ENCODE measurements at places on chromosomes 2 and 18. TPM values are rescaled to one million over a fixed set of nuclear protein-coding genes. Genes with fewer than 3 reads are reported as not detected.

- no peak for DNase-seq
Observed at GRCh38 chr2:220959391-220959802, 612.7 kb downstream of the EPHA4 start.

DNA sequence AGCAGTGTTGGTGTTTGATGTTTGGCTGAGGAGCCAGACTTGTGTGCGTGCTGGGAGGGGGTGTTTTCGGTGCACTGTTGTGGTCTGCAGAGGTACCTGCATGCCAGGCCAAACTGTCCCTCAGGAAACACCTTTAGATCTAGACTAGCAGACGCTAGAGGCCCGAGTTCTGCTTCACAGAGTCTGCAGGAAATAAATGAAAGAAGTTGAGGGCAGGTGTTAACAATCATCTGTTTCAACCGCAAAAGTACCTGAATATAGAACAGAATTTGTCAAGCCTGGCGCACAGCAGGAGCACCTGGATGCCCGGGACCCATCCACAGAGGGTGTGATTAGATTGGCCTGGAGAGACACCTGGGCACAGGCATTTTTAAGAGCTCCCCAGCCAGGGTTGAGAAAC lies 40.5 kb upstream of the REL start:
- no peak for DNase-seq

DNA sequence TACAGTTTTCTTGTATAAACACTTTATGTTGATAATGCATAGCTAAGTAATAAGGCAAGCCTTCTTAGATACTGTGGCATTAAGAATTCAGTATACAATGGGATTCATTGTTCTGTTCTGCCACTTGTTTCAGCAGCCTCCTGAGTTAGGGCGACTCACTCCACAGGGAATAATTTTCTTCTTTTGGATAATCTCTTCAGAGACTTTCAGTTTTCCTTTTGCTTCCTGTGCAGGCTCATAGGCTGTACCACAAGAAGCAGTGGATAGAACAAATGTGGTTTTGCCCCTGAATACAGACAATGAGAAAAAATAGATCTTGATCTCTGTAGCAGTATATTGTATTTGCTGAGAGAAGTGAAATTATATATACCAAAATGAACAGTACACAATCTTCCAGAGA lies 298.0 kb downstream of the ZNF407 start:
- no peak for DNase-seq

DNA sequence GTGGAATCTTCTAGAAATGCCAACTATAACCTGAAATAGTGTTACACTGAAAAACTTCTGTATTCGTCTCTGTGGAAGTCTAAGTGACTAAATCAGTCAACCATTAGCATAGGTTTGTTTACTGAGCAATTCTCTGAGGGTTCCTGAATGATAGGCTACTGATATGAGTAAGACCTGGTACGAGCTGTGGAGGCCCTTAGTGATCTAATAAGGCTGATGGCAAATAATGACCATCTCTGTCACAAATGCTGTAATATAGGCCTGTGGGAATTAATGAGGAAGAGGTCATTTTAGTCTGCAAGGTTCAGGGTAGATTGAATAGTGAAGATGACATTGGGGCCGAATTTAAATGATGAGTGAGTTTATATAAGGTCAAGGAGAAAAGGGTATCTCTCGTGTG lies 82.5 kb downstream of the MGAT5 start:
- DNase-seq: no peak

DNA sequence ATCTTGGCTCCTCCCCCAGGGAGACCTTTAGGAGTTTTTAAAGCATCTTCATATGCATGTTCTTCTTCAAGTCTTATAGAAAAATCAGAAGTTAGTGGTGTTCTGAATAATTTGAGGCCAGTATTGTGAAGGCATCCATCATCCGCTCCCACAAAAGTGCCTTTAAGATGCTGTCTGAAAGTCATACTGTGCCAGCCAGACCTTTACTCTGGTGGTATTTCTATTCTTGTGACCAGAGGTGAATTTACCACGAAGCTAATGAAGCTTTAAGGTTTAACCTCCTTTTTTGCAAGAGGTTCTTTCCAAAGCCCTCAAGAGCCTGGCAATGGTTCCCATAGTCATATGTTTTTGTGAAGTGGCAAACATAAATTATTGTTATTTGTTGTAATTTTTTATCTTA lies 54.3 kb downstream of the SLC40A1 start:
- DNase-seq: no peak

DNA sequence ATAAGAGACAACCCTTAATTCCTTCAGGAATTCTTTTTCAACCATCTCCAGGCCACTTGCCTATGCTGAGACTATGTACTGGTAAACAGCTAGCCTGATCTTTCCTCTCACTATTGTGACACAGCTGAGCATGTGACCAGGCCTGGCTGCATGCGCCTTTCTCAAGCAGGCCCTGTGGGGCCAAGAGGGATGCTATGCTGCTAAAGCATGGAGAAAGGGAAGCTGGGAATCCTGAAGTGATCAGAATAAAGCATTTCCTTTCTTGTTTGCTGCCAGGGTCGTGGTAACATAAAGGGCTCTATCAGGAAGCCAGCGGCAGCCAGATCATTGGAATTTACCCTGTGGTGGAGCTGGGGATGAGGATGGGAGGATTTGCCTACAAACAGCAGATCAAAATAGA lies 29.8 kb upstream of the LCLAT1 start:
- no peak for DNase-seq

GRCh38 chr2:108139521-108139920 lies 100.2 kb upstream of the SULT1C3 start:
- no peak for DNase-seq

GRCh38 chr18:26911840-26912239 lies 46.3 kb upstream of the AQP4 start:
- DNase-seq: no peak

IL1R2 gene
- 0.15 TPM for total RNA-seq

PRADC1 gene
- 18.6 TPM for total RNA-seq

KLHL14 gene
- total RNA-seq: 6.7 TPM

DTYMK gene
- total RNA-seq: 122 TPM

Measured in Panc1 (cell line).